Activated naive CD4-positive, alpha-beta T cell (primary cell): ENCODE measurements at places on chromosomes 1 and 21.

- DNase-seq, result no peak
These were observed 12.0 kb upstream of the SYT14 start for GRCh38 chr1:209926045-209926444.

DNA sequence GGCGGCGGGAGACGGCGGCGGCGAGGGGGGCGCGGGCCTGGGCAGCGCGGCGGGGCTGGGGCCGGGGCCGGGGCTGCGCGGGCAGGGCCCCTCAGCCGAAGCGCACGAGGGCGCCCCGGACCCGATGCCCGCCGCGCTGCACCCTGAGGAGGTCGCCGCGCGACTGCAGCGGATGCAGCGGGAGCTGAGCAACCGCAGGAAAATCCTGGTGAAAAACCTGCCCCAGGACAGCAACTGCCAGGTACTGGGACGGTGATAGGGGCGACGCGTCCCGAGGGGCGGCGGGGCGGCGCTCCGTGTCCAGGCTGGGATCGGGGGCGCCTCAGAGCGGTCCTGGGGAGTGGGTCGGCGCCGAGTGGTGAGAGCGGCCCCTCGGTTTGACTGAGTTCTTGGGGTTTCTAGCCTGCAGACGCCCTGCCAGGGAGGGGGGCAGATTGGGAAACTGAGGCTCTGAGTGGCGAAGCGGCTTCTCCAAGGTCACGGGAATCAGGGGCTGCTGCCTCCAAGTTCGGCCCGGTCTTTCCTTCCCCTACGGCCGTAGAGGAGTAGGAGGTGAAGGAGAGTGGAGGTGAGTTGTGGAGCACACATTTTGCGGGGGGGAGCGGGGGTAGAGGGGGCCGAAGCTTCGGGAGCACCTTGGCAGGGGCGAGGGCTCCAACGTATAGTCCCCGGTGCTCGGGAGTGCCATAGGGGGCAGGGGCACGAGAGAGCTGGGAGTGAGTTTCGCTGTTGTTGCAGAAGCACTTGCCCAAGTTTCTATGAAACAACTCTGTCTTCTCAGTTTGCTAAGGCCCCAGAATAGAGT, 508 bp downstream of the RAVER2 start:
- no peak for DNase-seq

DNA sequence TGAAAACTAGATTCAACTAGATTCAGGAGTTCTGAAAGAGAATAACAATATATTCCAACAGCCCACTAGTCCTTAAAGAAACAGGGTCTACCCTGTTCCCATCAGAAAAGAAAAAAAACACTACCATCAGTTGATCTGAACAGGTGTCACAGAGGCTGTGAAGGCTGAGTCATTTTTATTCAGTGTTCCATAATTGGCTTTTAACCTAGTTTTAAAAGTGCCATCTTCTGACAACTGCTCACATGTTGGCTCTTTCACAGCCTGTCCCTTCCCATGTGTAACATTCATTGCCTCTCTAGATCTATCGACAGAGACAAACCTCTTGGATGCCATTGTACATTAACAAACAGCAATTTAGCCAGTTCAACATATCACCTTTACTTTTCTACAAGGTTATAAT, 243.7 kb downstream of the TBX15 start:
- no peak for DNase-seq

DNA sequence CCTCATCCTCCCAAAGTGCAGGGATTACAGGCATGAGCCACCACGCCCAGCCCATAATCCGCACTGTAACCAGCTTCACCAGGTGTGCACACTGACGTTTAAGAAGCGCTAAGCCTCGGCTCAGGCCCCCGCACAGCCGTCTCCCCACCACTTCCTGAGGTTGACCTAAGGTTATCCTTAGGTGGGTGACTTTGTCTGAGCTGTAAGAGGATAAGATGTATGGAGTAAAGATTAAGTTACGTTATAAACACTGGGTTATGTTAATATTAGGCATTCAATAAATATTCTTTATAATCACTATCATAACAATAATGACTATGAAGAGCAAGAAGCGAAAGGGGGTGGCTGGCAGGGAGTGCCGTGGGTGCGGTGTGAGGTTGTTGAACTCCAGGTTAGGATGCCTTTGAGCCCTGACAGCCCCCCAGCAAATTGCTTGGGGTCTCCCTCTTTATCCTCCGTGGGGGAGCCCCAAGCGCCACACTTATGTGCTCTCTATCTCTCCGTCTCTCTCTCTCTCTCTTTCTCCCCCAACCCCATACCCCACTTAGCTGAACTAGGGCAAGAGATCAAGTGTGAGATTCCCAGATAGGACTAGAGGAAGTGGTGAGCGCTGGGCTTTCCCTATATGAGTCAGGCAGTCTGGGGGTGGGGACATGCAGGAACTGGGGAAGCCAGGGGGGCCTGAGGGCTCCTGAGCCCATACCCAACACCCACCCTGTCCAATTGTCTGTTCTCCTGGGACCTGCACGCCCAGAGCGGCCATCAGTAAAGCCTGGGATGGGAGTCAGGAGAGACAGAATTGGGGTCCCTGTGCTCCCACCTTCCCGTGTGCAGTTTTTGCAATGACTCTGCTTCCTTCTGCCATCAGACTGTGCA, 7.6 kb downstream of the EFHD2 start:
- DNase-seq, result no peak

DNA sequence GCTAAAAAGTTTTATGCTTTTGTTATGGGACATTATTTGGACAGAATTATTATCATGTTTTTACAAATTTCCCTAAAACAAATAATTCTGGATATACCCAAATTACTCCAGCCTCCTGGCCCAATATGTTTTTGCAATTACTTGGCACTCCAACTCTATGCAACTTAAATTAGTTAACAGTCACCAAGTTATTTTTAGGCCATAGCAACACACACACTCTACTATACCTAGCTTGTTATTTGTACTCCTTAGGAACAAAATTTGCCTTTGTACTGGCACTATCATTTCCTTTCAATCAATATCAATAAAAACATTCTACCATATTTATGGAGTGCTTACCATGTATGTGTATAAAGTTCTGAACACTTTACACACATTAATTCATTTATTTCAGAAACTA, 7.7 kb downstream of the DUSP10 start:
- no peak for DNase-seq

- DNase-seq, result no peak
These were observed 14.0 kb upstream of the SARS1 start for GRCh38 chr1:109199710-109200109.

DNA sequence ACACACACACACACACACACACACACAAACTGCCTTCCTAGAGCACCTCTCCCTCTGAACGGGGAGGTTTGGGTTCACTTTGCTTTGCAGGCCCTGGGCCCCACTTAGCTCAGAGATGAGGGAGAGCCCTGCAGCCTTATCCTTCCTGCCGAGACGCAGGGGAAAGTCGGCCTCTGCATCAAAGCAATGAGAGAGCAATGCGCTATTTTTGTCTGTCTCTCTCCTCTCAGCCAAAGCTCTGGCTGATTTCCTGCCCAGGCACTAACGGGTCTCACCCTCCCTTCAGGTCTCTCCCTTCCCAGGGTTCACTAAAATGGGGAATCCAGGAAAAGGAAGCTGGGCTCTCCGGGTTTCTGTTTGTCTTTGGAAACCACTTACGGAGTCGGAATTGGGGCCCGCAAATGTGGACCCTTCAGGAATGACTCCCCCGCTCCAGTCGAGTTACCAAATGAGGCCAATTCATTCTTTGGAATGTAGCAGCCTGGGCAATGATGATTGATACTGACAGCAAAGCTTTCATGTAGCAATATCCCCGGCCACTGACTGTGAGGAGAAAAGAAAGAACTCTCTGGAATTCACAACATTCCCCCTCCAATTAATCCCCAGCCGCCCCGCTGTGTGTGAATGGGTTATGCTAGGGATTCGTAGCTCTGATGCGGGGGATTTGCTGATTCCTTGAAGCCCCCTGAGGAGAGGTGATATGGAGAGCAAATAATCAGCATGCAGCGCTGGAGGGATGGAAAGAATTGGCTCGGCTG, 61.5 kb upstream of the WLS start:
- DNase-seq, result no peak

DNA sequence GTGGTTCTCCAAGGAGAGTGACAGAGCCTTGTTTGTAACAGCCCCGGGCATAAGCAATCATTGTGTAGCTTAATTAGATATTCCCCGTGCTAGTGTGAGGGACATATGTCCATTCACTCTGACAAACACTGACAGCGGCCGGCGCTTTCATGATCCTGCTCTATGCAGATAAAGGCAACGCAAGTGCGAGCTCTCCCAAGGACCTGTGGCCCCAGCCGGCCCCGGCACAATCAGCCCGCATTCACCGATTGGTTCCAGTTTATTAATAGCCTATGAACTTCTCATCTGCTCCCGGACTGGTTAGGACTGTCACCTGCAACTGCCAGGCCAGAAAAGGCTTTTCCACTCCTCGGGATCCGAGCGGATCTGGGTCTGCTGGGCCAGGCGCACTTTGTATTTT, 18.0 kb upstream of the OLIG1 start:
- no peak for DNase-seq

DNA sequence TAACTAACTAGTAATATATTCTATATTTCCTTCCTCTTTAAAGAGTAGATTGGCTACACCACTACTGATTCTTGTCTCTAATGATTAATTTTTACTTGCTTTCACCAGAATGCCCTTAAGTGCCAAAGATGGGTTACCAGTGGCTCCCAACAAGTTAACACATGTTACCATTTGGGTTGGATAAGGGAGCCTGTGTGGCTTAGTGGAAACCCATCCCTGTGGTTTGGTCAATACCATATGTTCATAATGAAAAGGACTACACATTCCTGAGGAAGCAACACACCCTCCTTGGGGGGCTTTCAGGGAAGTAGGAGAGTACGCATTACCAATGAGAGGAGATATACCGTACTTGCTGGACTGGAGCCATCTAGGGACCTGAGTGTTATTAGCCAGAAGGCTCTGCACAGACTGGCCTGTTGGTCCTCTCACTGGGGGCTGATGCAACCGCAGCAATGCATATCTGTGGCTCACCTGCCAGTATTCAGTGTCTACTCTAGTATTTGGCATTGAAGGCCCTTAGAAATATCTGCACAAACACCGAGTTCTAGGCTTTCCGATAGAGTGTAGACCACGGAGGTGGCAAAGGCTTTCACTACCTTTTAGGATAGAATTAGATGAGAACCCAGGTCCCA, 29.3 kb upstream of the PLXNA2 start:
- no peak for DNase-seq

GRCh38 chr1:151175041-151175741, 590 bp downstream of the TMOD4 start:
- no peak for DNase-seq

DNA sequence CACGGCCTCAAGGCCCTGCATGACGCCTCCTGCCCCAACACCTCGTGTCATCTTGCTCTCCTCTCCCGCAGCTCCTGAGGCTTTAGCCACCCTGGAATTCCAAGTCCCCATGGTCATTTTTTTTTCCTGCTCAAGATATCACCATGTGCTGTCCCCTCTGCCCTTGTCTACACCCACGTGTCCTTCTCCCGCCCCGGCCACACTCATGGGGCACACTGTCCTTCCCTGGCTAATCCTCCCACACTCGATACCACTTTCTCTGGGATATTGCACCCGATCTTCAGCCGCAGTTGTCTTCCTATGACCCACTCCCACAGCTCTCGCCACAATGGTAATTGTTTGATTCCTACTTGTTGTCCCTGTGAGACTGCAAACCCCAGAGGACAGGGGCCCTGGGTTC, 29.7 kb upstream of the LGALS8 start:
- DNase-seq, result no peak

DNA sequence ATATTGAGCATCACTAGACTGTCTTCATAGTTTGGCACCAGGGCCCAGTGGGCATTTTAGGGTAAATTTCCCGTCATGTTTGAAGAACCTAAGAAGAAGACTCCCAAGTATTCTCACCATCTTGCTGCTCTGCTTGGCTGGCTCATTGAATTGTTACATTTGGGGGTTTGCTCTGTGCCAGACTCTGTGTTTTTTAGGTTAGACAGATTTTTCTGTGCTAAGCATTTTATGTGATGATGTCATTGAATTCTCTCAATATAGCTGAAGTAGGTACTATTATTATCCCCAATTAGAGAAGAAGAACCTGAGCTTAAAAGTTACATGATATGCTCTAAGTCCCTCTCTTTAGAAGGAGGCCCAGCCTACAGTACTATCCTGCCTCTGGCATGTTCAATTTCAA, 28.0 kb upstream of the DNASE2B start:
- DNase-seq, result no peak

DNA sequence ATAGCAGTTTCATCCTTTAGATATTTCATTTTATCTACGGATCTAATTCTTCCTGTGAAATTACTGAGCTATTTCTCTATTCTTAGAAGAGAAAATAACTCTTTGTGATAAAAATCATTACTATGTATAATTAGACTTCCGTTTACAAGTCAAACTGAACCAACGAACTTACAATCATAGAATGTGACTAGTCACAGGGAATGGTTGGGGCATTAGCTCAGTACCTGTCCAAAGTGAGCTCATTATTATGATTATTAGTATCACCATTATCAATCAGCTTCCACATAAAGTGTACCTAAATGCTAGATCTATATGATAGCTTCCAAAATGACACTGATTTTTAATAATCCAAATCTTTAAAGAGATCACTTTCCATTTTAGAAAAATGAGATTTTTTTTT, 12.5 kb downstream of the AMY2B start:
- DNase-seq, result no peak

- DNase-seq, result peak; percentile 13
These were observed 10.3 kb downstream of the INSRR start for GRCh38 chr1:156848461-156849150.
